NB4 (cell line): ENCODE measurements at places on chromosomes 12 and 14.

DNA sequence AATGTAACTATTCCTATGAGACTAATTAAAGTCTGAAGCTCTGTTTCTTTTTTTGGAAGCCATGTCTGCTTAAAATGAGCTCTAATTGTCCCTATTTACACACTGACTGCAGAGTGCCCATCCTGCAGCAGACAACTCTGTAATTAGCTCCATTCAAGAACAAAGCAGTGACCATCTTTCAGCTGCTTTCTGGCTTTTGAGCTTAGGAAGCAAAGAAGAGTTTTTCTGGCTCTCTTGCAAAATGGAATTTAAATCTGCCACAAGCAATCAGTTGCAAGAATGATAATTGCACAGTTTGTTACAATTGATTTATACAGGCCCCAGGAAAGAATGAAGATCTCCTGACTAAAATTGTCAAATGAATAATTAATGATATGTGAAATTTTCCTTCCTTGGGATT, 83.4 kb downstream of the GAS2L3 start:
- no peak for DNase-seq

GRCh38 chr12:120983759-120984158, 5.4 kb downstream of the HNF1A start:
- DNase-seq: no peak

DNA sequence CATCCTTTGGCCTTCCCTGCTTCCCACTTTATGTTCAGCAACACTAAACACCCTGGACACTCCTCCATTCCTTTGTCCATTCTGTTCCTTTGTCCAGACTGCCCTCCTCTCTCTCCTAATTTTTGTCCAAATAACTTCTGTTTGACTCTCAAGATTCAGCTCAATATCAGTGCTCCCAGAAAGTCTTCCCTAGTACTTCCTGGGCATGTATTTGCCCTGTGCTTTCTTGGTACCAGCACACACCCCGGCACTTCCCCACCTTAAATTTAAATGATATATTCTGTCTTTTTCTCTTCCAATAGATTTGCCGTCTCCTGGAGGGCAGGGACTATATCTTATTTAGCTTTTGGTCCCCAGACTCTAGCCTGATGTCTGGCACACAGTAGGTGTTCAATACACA, 6.5 kb upstream of the APOLD1 start:
- DNase-seq: no peak

DNA sequence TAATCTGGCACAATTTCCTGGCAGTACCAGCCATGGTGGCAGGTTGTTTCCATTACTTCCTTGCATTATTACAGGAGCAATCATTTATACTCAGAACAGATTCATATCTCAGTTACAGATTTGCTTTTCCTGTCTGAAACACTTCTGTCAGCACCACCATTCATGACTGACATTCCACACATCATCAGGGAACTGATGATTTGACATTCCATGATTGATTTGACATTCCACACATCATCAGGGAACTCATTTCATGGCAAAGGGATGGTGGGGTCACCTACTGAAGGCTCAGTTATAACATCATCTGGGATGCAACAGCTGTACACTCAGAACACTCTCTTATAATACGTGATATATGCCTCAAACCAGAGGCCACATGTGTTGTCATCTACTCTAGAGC, 30.9 kb upstream of the RERGL start:
- no peak for DNase-seq

DNA sequence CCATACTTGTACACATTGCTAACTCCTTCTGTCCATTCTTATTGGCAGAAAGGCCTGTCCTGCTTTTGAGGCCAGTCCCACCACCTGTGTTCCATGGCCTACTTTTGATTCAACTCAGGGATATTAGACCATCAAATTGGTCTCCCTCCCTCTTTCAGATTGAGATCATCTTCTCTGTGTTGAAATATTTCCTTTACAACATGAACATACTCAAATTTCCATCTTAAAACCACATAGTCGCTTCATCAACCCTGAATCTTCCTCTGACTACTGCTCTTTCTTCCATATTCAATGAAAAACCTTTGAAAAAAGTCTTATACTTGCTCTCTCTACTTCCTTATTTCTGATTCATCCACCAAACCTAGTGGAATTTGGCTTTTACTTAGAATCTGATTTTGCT, 34.9 kb downstream of the TRMT5 start:
- no peak for DNase-seq

GRCh38 chr12:28017126-28017872, 44.8 kb upstream of the PTHLH start:
- DNase-seq: no peak

- peak; percentile 35 for DNase-seq
Observed at GRCh38 chr12:53300187-53300586, 692 bp downstream of the MYG1 start.

DNA sequence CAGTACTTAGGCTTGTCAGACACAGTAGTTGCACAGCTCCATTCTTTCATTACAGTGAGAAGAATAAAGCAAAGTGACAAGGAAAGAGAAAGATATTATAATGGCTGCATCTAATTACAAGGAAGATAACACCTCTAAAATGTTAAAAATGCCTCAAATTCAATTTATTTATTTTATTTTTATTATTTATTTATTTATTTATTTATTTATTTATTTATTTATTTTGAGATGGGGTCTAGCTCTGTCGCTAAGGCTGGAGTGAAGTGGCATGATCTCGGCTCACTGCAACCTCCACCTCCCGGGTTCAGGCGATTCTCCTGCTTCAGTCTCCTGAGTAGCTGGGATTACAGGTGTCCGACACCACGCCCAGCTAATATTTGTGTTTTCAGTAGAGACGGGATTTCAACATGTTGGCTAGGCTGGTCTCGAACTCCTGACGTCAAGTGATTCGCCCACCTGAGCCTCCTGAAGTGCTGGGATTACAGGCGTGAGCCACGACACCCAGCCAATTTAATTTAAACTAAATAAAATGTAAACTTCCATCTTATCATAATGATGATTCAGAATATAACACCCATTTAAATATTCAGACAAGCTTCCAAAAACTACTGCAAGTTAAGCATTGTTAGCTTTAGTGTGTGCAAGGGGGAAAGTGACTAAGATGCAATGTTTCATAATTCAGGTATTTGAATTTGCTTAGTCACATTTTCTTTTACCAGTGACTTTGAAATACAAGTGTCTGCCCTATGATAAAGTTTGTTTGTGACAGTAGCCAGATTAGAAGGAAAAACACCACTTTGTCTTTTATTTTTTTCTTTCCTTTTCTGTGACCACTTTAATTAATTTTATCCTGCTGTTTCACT, 2.4 kb upstream of the CFAP54 start:
- no peak for DNase-seq

DNA sequence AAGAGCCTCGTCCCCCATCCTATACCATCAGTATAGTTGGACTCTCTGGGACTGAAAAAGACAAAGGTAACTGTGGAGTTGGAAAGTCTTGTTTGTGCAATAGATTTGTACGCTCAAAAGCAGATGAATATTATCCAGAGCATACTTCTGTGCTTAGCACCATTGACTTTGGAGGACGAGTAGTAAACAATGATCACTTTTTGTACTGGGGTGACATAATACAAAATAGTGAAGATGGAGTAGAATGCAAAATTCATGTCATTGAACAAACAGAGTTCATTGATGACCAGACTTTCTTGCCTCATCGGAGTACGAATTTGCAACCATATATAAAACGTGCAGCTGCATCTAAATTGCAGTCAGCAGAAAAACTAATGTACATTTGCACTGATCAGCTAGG, 13.6 kb downstream of the ARHGAP5 start:
- DNase-seq: no peak

DNA sequence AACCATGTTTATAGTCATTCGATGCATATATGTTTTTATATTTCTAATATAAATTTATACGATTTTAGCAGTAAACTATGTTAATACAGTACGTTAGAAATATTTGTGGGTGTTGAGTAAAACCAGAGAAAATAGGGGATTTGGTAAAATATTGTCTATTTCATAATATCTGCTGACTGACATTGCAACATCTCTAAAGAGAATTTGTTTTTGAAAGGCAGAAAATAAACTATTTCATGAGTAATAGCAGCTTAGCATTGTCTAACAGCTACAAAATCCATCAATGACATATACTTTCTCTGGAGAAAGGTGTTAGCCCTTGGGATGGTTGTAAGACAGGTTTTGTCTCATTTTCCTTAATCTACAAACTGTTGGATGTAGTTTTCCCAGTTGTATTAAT, 144.9 kb downstream of the PDE3A start:
- DNase-seq: no peak

- DNase-seq: no peak
Observed at GRCh38 chr12:113271466-113271852, 50.2 kb downstream of the TPCN1 start.

GRCh38 chr12:3303410-3304136, 187.4 kb upstream of the PRMT8 start:
- no peak for DNase-seq

GRCh38 chr12:72829838-72830237, 557.7 kb downstream of the TRHDE start:
- no peak for DNase-seq

DNA sequence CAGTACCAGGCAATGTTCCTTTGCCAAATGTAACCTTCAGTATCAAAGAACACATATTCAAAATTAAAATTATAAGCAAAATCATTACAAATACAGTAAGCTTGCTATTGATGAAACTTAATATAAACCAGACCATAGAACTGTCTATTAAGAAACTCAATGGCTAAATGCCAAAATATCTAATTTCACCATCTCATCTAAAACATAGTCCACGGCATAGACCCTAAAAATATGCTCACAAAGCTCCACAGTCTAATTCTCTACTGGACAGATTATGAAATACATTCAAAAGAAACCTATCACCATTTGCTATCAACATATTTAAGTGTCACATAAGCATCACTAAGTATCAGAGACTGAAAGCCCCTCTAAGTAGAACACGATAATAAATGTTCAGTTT, 25.2 kb downstream of the DUSP16 start:
- DNase-seq: no peak

DNA sequence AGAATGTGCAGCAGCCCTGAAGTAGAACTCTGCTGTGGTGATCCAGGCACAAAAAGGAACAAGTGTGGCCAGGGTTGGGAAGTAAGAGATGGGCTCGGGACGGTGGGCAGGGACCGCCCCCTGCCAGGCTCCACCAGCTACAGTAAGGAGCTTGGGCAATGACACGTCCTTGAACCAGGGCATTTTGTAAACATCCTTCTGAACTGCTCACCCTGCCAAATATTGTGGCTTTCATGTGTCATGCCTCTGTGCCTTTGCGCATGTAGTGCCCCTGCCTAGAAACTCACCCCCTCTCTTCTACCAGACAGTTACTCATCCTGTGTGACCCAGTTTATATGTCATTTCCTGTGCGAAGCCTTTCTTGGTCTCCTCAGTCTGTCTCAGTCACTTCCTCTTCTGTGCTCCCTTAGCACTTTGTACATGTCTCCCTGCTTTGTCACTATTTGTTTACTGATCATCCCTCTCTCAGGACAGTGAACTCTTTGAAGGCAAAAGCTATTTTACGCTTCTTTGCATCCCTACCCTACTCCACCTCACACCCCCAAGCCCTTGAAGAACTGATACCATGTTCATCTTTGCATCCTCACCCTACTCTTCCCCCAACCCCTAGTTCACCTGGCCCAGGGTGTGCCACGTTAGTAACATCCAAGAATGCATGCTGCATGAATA, 108.9 kb upstream of the PLEKHG7 start:
- DNase-seq: peak; percentile 91

DNA sequence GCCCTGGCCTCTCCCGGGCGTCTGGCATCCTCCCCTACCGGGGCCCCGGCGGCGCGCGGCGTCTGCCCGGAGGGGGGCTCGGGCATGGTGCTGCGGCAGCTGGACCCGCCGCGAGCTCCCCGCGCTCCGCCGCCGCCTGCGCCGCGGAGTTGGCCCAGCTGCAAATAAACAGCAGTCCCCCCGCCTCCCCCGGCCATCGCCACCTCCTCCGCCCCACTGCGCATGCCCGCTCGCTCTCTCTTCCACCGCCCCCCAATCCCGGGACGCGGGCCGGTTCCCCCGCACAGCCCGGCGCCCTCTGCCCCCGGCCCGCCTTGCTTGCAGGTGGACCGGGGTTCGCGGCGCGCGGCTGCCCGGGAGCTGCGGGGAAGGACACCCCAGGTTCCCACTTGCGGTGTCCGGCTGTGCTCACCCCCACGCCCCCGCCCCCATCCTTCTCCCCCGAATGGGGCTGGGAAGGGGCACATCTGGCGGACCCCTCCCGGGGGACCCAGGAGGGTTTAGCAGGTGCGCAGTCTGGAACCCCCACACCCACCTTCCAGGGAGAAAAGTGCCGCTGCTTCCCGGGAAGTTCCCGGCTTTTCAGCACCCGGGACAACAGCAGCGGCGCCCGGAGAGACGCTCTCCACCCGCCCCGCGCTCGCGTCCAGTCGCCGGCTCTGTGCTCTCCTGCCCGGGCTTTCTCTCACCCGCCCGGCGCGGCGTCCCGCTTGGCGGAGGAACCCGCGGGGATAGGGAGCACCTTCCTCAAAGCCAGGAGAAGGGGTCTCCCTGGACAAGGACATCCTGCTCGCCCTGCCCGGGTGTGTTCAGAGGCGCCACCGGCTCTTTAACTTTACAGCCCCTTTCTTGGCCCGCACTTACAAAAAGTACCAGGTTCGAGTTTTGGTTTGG, at the start of gene TMTC1:
Gene TMTC1, minus strand, starts transcription at position 170 of the 894 bp plus-strand sequence. CDS start 191 bp downstream, outside the sequence.
- DNase-seq: no peak

DNA sequence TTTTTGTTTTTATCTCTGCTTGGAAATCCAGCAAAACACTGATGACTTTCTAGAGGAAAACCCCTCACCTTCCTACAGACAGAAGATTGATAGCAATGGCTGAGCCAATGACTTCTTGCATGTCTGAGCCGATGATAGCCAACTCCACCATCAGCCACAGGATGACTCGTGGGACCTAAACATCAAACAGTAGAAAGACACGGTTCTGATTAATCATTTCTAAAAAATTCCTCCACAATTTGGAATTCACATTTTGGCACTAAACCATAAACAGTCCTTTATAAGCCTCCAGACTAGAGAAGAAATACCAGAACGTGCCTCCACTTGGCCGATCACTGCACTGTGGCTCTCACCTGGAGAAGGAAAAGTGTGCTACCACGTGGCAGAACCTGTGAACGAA, 25.9 kb downstream of the SLC11A2 start:
- no peak for DNase-seq

- no peak for DNase-seq
Observed at GRCh38 chr12:107543416-107543815, 142.2 kb upstream of the PWP1 start.

DNA sequence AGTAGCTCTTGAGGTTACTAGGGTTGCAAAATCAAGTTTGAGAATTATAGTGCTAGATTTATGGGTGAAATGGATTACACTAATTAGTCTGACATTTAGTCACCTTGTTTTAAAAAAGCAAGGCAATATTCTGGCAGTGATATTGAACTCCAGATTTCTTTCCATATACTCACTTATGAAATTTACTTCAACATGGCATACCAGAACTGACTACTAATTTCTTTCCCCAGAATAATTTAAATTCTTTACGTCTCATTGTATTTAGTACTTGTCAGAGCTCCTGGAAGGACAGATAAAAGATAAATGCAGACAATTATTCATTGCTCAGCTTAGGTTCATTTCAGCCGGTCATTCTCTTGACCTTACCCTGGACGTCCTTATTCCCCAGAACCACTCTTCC, 24.3 kb downstream of the EMP1 start:
- DNase-seq: no peak

- no peak for DNase-seq
Observed at GRCh38 chr12:11763760-11764520, 114.5 kb downstream of the ETV6 start.

GRCh38 chr12:60078026-60078425, 482.2 kb downstream of the SLC16A7 start:
- peak; percentile 11 for DNase-seq

GRCh38 chr12:110005319-110005973, 6.2 kb downstream of the ANKRD13A start:
- no peak for DNase-seq
